ENCODE measurements at places on chromosomes 7 and 10. TPM values are rescaled to one million over a fixed set of nuclear protein-coding genes. Genes with fewer than 3 reads are reported as not detected.

Gene PPP1R17
- not detected for polyA plus RNA-seq

Gene ARPC1A
- polyA plus RNA-seq = 263 TPM

Gene IL6
- 13.8 TPM for polyA plus RNA-seq

Gene ASB10
- not detected for polyA plus RNA-seq

Gene NUTM2A
- 4.1 TPM for polyA plus RNA-seq

Gene NRCAM
- polyA plus RNA-seq = not detected

Gene GARS1
- polyA plus RNA-seq = 55.5 TPM

Gene ZNF425
- 0.60 TPM for polyA plus RNA-seq

Gene IKZF1
- 29.9 TPM for polyA plus RNA-seq

Gene OR2A1
- polyA plus RNA-seq = 0.06 TPM

Gene PDE1C
- 1.4 TPM for polyA plus RNA-seq

Gene PSMC2
- 98.8 TPM for polyA plus RNA-seq

Gene PTPRE
- polyA plus RNA-seq = 11.9 TPM

Gene WNT8B
- polyA plus RNA-seq = not detected

Gene NPSR1
- polyA plus RNA-seq = not detected

Gene IL15RA
- 16.8 TPM for polyA plus RNA-seq

Gene ANKRD2
- 0.31 TPM for polyA plus RNA-seq

Gene HTR7
- polyA plus RNA-seq = 0.46 TPM

Gene LRIT1
- not detected for polyA plus RNA-seq

Gene CRYGN
- 0.17 TPM for polyA plus RNA-seq

Gene CCDC172
- not detected for polyA plus RNA-seq

Gene POU6F2
- not detected for polyA plus RNA-seq

Gene STEAP2
- polyA plus RNA-seq = 7.4 TPM

Gene ADRA2A
- 1.8 TPM for polyA plus RNA-seq

Gene ADAM12
- polyA plus RNA-seq = 0.80 TPM

Gene LRRD1
- not detected for polyA plus RNA-seq

Gene PTPN20
- 0.50 TPM for polyA plus RNA-seq

Gene AGMO
- polyA plus RNA-seq = 0.42 TPM

Gene LRRC18
- polyA plus RNA-seq = not detected

Gene GATA3
- polyA plus RNA-seq = 1.2 TPM

Gene GNGT1
- polyA plus RNA-seq = not detected

Gene SEC61A2
- 1.8 TPM for polyA plus RNA-seq

Gene GDF10
- polyA plus RNA-seq = not detected

Gene ARMC3
- not detected for polyA plus RNA-seq

Gene NEUROD6
- not detected for polyA plus RNA-seq

Measured in sigmoid colon (tissue), 7 donors.